GM03348 (cell line): ENCODE measurements at places on chromosomes 7 and 10.

- DNase-seq, result no peak
Observed at GRCh38 chr10:45453639-45454255, 79.7 kb downstream of the ALOX5 start.

GRCh38 chr10:113959383-113959760 lies 84.3 kb upstream of the ADRB1 start:
- no peak for DNase-seq

DNA sequence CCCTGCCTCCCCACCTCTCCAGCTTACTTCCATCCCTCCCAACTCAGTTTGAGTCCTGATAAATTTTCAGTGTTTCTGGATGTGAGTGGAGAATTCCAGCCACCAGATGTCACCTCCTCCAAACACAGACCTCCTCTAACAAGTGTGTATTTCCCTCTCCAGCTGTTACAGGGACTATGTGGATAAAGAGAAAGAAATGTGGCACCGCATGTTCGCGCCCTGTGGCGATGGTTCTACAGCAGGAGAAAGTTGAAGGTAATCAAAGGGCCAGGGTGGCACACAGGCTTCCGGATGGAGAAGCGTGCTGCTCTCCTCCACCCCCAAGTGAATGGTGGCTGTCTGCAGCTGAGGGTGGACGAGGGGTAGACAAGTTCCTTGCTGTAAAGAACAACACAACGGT lies 14.7 kb downstream of the FKBP6 start:
- peak; percentile 76 for DNase-seq

GRCh38 chr7:130359276-130359857 lies 14.8 kb downstream of the CPA5 start:
- no peak for DNase-seq

DNA sequence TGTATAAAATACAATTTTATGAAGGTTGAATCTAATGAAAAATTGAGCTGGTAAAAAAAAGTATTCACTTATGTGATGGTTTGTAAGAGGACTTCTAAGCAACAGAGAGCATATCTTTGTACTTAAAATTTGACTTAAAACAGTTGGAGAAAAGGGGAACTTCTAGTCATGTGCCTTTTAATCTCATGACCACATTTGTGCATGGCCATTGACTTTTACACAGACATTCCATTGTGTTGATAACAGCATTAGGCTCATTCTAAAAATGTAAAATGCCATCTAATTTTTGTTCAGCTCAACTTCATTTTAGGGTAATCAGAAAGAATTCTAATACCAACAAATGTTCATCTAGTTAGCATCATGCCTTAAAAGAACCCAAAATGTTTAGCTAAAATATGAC lies 119.9 kb downstream of the HPSE2 start:
- DNase-seq, result no peak

DNA sequence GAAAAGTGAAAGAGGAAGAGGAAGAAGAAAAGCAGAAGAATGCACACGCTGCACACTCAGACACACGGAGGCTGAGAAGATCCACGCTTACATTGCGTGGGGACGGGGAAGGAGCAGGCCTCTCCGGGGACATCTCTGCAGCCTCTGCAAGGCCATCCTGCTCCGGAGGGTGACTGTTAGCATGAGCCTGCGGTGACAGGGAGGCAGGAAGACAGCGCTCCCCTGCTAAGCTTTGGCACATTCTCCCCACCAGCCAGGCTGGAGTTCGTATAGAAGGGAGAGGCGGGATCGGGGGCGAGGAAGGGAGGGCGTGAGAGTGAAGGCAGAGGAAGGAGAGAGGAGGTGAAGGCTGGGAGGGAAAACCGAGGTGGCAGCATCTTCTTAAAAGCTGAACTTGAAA lies 366.0 kb upstream of the SHH start:
- no peak for DNase-seq

DNA sequence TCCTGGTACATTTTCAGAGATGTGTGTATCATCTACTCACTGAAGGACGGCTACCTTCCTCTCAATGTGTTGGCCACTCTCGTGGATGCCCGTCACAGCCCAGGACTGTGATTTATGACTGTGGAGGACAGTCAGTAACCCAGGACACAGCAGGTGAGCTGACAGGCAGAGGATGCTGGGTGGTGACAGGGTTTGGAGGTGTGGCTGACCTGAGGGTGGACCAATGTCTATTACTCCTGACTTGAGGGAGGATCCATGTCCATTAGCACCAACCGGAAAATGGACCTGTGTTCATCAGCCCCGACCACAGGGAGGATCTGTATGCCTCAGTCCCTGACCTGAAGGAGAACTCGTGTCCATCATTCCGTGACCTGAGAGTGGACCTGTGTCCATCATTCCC lies 96.1 kb downstream of the ADCY1 start:
- no peak for DNase-seq

DNA sequence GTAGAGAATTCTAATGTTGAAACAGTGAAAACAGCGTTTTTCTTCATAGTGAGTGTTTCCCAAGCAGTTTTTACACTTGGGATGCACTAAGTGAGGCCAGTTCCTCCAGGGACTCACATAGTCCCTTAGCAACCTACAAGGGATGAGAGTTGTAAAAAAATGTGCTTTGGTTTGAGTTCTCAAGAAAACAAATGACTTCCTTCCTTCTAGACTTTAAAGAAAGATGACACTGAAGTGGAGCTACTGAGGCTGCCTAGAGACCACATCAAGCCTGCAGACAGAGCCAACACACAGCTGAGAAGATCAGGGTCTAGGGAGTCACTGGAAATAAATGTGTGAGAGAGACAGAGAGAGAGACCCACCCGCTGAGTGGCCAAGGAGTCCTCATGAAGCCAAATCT lies 264.4 kb downstream of the TNS3 start:
- no peak for DNase-seq

DNA sequence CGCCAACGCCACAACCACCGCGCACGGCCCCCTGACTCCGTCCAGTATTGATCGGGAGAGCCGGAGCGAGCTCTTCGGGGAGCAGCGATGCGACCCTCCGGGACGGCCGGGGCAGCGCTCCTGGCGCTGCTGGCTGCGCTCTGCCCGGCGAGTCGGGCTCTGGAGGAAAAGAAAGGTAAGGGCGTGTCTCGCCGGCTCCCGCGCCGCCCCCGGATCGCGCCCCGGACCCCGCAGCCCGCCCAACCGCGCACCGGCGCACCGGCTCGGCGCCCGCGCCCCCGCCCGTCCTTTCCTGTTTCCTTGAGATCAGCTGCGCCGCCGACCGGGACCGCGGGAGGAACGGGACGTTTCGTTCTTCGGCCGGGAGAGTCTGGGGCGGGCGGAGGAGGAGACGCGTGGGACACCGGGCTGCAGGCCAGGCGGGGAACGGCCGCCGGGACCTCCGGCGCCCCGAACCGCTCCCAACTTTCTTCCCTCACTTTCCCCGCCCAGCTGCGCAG lies 424 bp downstream of the EGFR start:
- DNase-seq, result peak; percentile 77

- DNase-seq, result no peak
Observed at GRCh38 chr7:22219036-22219435, 137.9 kb downstream of the RAPGEF5 start.

DNA sequence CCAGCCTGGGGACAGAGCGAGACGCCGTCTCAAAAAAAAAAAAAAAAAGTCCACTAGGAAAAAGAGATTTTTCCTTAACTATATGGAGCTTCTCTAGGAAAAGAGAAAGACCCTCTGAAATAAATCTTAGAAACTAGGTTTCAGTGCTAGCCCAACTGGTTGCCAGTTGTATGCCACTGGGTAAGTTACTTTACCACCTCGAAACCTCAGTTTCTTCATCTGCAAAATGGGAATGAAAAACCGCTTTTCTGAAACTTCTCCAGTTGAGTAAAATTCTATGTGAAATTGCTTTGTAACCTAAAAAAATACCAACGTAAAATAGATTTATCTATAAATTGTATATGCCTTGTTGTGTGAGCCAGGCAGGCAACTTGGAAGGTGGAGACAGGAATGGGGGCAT lies 16.5 kb upstream of the EIF5AL1 start:
- DNase-seq, result no peak
